ENCODE measurements at places on chromosomes 6 and 20.

- DNase-seq: no peak
Measured at GRCh38 chr20:51760905-51761546, 7.2 kb downstream of the ATP9A start.

GRCh38 chr6:95231416-95231815 is 345.9 kb upstream of the MANEA start:
- DNase-seq: no peak

GRCh38 chr6:116424001-116424400 is 37.2 kb upstream of the CALHM6 start:
- DNase-seq: no peak

DNA sequence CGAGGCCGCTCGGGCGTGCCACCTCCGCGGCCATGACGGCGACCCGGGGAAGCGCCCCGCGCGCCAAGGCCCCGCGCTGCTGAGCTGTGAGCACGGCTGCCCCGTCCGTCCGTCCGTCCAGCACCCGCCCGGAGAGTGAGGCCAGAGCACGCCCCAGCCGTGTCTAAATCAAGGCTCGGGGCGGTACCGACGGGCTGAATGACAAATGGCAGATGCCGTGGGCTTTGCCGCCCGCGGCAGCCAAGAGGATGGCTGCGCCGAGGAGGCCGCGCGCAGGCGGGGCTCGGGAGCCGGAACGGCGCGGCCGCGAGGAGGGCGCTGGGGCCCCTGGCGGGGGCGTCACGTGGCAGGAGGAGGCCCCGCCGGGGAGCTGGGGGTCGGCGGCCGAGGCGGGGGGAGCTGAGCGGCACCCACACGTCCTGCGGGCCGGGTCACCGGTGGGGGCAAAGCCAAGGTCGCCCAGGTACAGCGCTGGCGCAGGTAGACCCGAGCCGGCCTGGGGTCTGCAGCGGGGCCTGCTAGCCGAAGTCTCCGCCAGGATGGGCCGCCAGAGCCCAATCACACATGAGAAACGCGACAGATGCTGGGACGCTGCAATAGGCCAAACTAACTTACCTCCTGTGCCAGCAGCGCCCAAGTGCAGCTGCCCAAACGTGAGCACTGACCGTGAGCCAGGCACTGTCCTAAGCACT is at the start of gene PLAGL1:
TSS of gene PLAGL1 (minus strand) at position 140 of the 692 bp plus-strand sequence. CDS start 60,123 bp downstream, outside the sequence.
- no peak for DNase-seq

- DNase-seq: no peak
Measured at GRCh38 chr6:149951096-149951495, 9.3 kb downstream of the ULBP2 start.
